ENCODE measurements at places on chromosomes 2 and 18.

- H3K4me1 ChIP-seq = peaks cover 56% of the 10 kb centered on the region
- no peak overlapping the region for H3K4me3 ChIP-seq
- no peak for DNase-seq
- no peaks in the 10 kb centered on the region for H3K27me3 ChIP-seq
- H3K27ac ChIP-seq = no peak overlapping the region
These were observed 38.8 kb downstream of the PRKCE start for GRCh38 chr2:45690231-45690630.

- peak; percentile 28 for DNase-seq
- no peaks in the 10 kb centered on the region for H3K36me3 ChIP-seq
- H3K4me3 ChIP-seq = no peak overlapping the region
- H3K27me3 ChIP-seq = no peaks in the 10 kb centered on the region
- no peak overlapping the region for H3K27ac ChIP-seq
- H3K4me1 ChIP-seq = peaks cover 13% of the 10 kb centered on the region
These were observed 845.9 kb upstream of the ID2 start for GRCh38 chr2:7835693-7836680.

- no peaks in the 10 kb centered on the region for H3K27me3 ChIP-seq
- DNase-seq = no peak
- no peaks in the 10 kb centered on the region for H3K36me3 ChIP-seq
- no peaks in the 10 kb centered on the region for H3K4me1 ChIP-seq
- no peak overlapping the region for H3K4me3 ChIP-seq
These were observed 33.2 kb downstream of the LAMA1 start for GRCh38 chr18:7084080-7085065.

- H3K27ac ChIP-seq = peak overlapping the region; percentile 62
- no peak overlapping the region for H3K4me3 ChIP-seq
- DNase-seq = peak; percentile 65
- H3K27me3 ChIP-seq = no peaks in the 10 kb centered on the region
- H3K36me3 ChIP-seq = peaks cover 2% of the 10 kb centered on the region
These were observed 134.8 kb downstream of the EIPR1 start for GRCh38 chr2:3242747-3243369.

DNA sequence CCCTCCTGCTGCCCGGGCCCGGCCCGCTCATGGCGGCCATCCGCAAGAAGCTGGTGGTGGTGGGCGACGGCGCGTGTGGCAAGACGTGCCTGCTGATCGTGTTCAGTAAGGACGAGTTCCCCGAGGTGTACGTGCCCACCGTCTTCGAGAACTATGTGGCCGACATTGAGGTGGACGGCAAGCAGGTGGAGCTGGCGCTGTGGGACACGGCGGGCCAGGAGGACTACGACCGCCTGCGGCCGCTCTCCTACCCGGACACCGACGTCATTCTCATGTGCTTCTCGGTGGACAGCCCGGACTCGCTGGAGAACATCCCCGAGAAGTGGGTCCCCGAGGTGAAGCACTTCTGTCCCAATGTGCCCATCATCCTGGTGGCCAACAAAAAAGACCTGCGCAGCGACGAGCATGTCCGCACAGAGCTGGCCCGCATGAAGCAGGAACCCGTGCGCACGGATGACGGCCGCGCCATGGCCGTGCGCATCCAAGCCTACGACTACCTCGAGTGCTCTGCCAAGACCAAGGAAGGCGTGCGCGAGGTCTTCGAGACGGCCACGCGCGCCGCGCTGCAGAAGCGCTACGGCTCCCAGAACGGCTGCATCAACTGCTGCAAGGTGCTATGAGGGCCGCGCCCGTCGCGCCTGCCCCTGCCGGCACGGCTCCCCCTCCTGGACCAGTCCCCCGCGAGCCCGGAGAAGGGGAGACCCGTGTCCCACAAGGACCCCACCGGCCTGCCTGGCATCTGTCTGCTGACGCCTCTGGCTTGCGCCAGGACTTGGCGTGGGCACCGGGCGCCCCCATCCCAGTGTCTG lies 767 bp downstream of the RHOB start:
- H3K36me3 ChIP-seq = no peaks in the 10 kb centered on the region
- DNase-seq = no peak
- H3K27ac ChIP-seq = peak overlapping the region; percentile 92
- H3K27me3 ChIP-seq = no peaks in the 10 kb centered on the region

DNA sequence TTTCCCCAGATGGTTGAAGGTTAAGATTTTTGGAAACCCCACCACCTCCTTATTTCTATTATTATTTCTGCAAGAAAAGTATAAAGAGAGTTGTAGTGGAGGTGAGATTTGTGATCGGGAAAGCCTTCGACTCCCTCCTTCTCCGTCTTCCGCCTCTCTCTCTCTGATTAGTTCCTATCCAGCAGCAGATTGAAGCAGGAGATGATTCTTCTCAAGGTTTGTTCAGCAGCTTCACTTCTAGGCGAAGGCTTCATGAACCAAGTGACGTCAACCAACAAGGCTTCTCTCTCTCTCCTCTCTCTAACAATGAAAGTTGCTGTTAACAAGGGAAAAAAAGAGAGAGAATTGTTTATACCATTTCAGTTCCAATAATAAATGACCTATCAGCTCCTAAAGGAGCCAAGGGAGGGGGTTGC lies at the start of gene BAZ2B:
Gene BAZ2B (minus strand): TSS at position 263 of the 416 bp plus-strand sequence. CDS start 137,829 bp downstream, outside the sequence.
- peaks cover 15% of the 10 kb centered on the region for H3K4me1 ChIP-seq
- H3K27ac ChIP-seq = no peak within 1 kb of the TSS
- no peaks in the 10 kb centered on the region for H3K27me3 ChIP-seq

GRCh38 chr18:24296276-24296675 lies 101.3 kb downstream of the OSBPL1A start:
- no peaks in the 10 kb centered on the region for H3K27me3 ChIP-seq
- DNase-seq = no peak
- H3K27ac ChIP-seq = no peak overlapping the region
- H3K4me3 ChIP-seq = no peak overlapping the region
- H3K4me1 ChIP-seq = no peaks in the 10 kb centered on the region

DNA sequence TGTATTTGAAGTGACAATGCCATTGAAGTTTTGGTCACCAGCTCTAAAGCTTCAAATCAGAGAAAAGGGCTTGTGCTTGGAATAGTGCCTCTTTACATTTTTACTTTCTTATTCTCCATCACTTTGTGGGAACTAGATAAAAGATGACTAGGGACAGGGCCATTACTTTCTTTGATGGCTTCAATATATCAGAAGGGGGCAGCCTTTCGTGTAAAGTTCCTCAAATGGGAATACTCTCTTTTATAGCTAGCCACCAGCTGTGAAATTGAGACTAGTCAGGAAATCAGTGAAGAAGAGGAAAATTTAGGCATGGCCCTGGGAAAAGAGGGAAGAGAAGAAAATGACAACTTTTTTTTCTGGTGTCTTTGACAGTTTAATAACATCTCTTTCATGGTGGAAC lies 242.5 kb downstream of the DCC start:
- no peaks in the 10 kb centered on the region for H3K27me3 ChIP-seq
- no peak overlapping the region for H3K27ac ChIP-seq
- no peak for DNase-seq
- H3K4me3 ChIP-seq = no peak overlapping the region
- no peaks in the 10 kb centered on the region for H3K4me1 ChIP-seq

DNA sequence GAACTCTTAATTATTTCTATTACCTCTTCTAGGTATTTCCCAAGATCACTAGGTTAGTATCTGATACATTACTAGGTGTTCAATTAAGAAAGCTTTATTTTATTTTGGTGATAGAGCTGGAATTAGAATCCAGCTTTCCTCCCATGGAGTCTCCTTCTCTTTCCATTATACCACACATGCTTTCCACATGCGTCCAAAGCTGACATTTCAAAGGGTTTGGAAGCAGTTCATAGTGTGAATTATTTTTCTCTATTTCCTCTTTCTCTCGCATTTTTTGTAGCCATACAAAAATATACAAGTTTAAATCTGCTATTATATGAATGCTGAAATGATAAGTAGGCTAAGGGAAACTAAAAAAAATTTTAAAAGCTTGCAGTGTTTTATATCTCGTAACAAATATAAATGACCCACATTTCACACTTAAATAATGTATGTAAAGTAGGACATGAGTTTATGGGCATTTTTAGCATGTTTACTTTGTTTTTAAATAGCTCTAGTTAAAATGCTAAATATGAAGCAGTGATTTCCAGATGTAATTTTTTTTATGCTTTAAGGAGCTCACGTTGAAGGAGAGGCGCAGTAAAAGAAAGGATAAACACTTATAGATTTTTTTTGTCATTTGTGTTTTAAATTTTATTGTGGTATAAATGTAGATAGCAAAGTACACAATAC lies 20.1 kb downstream of the ZC3H6 start:
- no peak overlapping the region for H3K4me3 ChIP-seq
- DNase-seq = no peak
- H3K4me1 ChIP-seq = no peaks in the 10 kb centered on the region
- no peaks in the 10 kb centered on the region for H3K27me3 ChIP-seq
- no peak overlapping the region for H3K27ac ChIP-seq
- H3K36me3 ChIP-seq = no peaks in the 10 kb centered on the region

- H3K4me3 ChIP-seq = no peak overlapping the region
- no peak overlapping the region for H3K27ac ChIP-seq
- H3K27me3 ChIP-seq = no peaks in the 10 kb centered on the region
- no peaks in the 10 kb centered on the region for H3K36me3 ChIP-seq
- no peak for DNase-seq
These were observed 282.8 kb upstream of the HS6ST1 start for GRCh38 chr2:128601298-128602037.

DNA sequence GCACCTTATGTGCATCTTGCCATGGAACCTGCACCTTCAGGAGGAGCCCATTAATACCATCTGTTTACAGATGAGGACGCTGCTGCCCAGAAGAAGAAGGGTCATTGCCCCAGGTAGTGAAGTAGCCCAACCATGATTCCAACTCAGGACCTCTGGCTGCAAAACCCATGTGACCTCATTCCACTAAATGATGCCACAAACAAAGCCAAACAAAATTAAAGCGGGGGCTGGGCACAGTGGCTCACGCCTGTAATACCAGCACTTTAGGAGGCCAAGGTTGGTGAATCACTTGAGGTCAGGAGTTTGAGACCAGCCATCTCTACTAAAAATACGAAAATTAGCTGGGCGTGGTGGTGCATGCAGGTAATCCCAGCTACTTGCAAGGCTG lies 202.1 kb downstream of the EIPR1 start:
- H3K4me3 ChIP-seq = no peak overlapping the region
- DNase-seq = no peak
- no peaks in the 10 kb centered on the region for H3K36me3 ChIP-seq

DNA sequence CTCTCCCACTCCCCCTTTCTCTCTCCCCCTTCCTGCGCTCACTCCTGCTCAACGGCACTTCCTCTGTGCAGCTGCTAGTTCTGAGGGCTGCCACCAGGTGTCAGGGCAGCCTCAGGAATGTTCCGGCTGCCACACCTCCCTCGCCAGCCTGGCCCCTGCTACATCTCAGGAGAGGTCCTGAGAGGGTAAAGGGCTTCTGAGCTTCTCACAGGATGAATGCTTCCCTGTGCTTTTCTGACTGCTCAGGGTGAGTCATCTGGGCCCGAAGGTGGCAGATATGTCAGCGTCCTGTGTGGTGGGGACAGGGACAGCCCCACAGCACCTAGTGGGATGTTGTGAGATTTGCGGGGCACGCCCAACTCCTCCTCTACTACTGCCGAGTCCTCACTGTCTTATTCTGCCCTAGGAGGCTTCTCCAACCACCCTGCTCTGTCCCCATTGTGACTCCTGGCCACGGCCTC lies 49.0 kb downstream of the PLEKHB2 start:
- no peak overlapping the region for H3K4me3 ChIP-seq
- H3K27ac ChIP-seq = no peak overlapping the region
- DNase-seq = peak; percentile 74
- no peaks in the 10 kb centered on the region for H3K27me3 ChIP-seq
- peaks cover 10% of the 10 kb centered on the region for H3K36me3 ChIP-seq

DNA sequence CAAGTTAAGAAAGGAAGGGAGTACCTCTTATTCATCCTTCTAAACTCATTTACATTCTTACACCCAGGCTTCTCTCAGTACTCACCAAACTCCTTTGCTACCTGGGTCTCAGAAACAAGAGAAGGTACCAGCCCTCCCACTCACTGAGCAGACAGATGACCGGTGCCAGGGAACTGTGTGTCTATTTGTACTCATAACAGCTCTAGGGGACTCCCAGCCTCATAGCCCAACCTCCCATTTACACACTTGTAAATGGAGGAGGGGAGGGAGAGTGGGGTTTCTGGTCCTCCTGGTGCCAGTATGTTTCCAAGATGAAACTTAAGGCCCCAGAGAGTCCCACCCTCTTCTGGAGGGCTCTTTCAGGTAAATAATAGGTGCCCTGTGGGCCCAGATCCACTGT lies 42.8 kb upstream of the SIGLEC15 start:
- H3K4me1 ChIP-seq = no peaks in the 10 kb centered on the region
- no peaks in the 10 kb centered on the region for H3K36me3 ChIP-seq
- no peak overlapping the region for H3K27ac ChIP-seq

GRCh38 chr2:58913082-58913726 lies 672.1 kb upstream of the FANCL start:
- no peaks in the 10 kb centered on the region for H3K27me3 ChIP-seq
- H3K4me1 ChIP-seq = no peaks in the 10 kb centered on the region
- no peak for DNase-seq
- H3K4me3 ChIP-seq = no peak overlapping the region
- H3K27ac ChIP-seq = no peak overlapping the region

GRCh38 chr18:3869848-3870247 lies 419.9 kb downstream of the TGIF1 start:
- no peak overlapping the region for H3K27ac ChIP-seq
- H3K27me3 ChIP-seq = no peaks in the 10 kb centered on the region
- DNase-seq = no peak
- no peaks in the 10 kb centered on the region for H3K4me1 ChIP-seq
- H3K4me3 ChIP-seq = no peak overlapping the region
- H3K36me3 ChIP-seq = no peaks in the 10 kb centered on the region

DNA sequence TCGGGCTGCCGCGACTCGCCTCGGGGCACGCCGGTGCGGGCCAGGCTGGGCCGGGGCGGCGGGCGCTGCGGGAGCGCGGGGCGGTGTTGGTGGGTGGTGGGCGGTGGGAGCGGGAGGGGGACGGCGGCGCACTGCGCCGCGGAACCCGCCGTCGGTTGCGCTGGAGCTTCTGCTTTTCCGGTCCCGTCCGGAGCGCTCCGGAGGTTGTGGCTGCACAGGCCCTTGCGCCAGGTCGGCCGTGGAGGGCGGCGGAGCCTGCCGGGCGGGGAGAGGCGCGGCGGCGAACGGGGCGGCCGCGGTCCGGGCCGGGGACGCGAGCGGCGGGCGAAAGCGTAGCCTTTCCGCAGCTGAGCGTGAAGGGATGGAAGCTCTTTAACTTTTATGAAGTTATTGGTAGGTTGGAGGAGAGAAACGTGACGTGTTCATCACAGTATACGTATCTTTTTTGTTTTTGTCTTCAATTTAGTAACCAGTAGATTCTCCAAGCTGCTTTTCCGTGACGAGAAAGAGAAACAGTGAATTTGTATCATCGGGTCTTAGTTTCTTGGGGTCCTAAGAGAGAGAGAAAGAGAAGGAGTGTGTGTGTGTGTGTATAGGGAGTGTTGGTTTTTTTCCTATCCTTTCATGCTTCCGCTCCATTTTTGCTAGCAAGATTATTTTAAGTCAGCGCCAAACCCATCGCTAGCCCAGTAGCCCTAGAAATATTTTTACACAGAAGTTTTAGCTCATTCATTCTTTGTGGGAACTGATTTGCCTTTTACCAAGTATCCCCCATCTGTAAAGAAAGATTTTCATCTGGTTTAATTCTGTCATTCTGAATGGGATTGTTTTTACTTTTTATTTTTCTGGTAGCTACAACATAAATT lies 535 bp downstream of the ATG4B start:
- H3K36me3 ChIP-seq = no peaks in the 10 kb centered on the region
- H3K4me1 ChIP-seq = peaks cover 19% of the 10 kb centered on the region
- DNase-seq = no peak
- peak overlapping the region; percentile 95 for H3K4me3 ChIP-seq
- H3K27me3 ChIP-seq = no peaks in the 10 kb centered on the region

All from B cell (primary cell).